Mesenteric fat pad (tissue), 1 donor: ENCODE measurements at places on chromosomes 2 and 18. TPM values are rescaled to one million over a fixed set of nuclear protein-coding genes. Genes with fewer than 3 reads are reported as not detected.

DNA sequence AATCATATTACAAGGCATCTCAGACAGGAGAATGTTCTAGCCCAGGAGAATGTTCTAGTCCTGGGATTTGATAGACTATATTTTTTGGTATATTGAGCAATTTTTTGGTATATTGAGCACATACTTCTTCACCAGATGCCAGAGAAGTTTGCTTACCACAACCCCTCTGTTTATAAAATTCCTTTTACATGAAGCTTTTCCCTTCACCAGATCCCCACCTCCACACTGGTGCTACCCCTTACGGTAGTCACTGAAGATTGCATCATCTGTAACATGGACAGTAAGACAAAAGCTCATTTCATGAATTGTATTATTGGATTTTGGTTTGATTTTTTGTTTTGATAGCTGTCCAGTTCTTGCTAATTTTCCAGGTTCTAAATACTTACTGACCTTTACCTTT, 7.2 kb upstream of the HNMT start:
- no peak for DNase-seq

- DNase-seq: no peak
Measured at GRCh38 chr2:98454500-98455235, 10.0 kb downstream of the INPP4A start.

- DNase-seq: no peak
Measured at GRCh38 chr2:120700659-120701058, 35.0 kb upstream of the GLI2 start.

- no peak for DNase-seq
Measured at GRCh38 chr2:28780496-28780895, 28.9 kb downstream of the PPP1CB start.

- DNase-seq: no peak
Measured at GRCh38 chr2:43819491-43820163, 19.0 kb downstream of the ABCG5 start.

- no peak for DNase-seq
Measured at GRCh38 chr2:223590964-223591363, 11.2 kb downstream of the SCG2 start.

DNA sequence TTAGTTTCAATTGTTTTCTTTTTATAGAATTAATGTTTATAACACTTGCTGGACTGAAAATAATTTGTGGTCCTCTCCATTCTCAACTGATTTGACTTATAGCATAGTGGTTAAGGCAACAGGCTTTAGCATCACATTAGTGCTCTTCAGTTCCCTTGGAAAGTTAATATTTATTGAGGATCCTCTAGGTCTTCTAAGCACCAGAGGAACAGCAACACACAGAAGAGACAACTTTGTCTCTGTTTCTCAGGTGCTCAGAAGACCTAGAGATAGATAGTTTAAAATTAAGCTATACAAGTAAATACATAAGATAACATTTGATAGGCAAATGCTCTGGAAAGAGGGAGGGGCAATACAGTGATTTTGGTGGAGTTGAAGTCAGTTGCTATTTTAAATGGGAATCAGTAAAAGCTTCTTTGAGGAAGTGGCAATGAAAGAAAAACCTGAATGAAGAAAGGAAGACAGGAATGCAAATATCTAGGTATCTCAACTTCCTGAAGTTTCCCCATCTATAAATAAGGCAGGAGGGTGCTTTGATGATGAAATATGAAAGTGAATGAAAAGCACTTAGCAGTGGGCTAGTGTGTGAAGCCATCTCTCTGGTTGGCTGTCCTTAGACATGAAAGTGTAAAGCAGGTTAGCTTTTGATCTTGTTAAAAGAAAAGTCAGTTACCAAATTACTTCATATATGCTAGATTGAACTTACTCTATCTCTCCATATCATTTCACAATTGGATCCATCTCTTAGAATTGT, 7.9 kb downstream of the NEUROD1 start:
- no peak for DNase-seq

DNA sequence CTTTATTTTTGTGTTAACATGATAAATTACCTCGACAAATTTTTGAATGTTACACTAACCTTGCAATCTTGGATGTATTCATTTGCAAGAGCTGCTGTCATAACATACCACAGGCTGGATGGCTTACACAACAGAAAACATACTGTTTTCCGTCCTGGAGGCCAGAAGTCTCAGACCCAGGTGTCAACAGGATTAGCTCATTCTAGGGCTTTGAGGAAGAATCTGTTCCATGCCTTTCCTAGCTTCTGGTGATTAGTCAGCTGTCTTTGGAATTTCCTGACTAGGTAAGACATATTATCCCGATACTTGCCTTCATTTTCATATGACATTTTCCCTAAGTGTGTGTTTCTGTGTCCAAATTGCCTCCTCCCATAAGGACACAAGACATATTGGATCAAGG, 188.6 kb upstream of the CDH19 start:
- DNase-seq: no peak

DNA sequence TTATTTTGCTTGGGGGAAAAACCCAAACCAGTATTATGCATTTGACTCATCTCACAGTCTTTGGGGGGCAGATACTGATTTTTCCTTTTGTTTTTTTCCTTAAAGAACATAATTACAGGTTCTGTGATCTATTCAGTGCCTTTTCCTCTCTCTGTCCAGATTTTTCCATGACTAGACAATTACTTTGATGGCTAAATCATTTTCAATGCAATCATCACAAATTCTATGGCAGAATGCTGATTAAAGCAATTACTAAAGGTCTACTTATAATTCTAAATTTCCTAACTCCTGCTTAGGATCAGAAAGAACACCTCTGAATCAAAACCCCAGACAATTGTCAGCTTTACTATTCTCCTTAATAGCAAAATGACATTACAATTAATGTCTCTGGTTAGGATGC, 38.8 kb downstream of the POLR1A start:
- no peak for DNase-seq

GRCh38 chr2:25286025-25286400, 55.7 kb downstream of the DNMT3A start:
- no peak for DNase-seq

GRCh38 chr2:76679025-76679396, 843.2 kb downstream of the LRRTM4 start:
- no peak for DNase-seq

GRCh38 chr2:229087267-229087666, 183.8 kb downstream of the PID1 start:
- no peak for DNase-seq

GRCh38 chr18:5073026-5073944, 123.8 kb downstream of the AKAIN1 start:
- DNase-seq: no peak

GRCh38 chr2:223760838-223761502, 76.4 kb downstream of the AP1S3 start:
- DNase-seq: no peak

RTP5 gene
- total RNA-seq: not detected

NFATC1 gene
- 35.4 TPM for total RNA-seq

NOSTRIN gene
- 62.1 TPM for total RNA-seq
